ENCODE measurements at places on chromosomes 12 and 14. TPM values are rescaled to one million over a fixed set of nuclear protein-coding genes. Genes with fewer than 3 reads are reported as not detected.

STRN3 gene
- 7.6 TPM for polyA plus RNA-seq

DNA sequence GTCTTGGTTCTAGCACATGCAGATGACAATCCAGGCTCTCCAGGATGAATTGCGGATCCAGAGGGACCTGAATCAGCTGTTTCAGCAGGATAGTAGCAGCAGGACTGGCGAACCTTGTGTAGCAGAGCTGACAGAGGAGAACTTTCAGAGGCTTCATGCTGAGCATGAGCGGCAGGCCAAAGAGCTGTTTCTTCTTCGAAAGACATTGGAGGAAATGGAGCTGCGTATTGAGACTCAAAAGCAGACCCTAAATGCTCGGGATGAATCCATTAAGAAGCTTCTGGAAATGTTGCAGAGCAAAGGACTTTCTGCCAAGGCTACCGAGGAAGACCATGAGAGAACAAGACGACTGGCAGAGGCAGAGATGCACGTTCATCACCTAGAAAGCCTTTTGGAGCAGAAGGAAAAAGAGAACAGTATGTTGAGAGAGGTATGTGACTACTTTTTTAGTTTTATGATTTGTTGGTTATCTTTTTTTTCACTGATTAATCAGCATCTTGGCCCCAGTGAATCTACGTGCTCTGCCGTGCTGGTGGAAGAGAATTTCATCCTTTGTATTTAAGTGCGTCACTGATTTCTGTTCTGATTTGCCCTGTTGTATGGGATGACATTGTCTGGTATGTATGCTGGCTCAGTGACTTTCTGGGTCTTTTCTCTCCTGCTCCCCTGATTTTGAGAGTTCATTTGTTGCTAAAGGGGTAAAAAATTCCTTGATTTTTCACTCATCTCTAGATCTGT lies 92.3 kb downstream of the ERC1 start:
- no peak overlapping the region for H3K4me3 ChIP-seq
- no peaks in the 10 kb centered on the region for H3K27me3 ChIP-seq
- no peak overlapping the region for H3K27ac ChIP-seq
- peaks cover 12% of the 10 kb centered on the region for H3K4me1 ChIP-seq
- H3K36me3 ChIP-seq: no peaks in the 10 kb centered on the region

DNA sequence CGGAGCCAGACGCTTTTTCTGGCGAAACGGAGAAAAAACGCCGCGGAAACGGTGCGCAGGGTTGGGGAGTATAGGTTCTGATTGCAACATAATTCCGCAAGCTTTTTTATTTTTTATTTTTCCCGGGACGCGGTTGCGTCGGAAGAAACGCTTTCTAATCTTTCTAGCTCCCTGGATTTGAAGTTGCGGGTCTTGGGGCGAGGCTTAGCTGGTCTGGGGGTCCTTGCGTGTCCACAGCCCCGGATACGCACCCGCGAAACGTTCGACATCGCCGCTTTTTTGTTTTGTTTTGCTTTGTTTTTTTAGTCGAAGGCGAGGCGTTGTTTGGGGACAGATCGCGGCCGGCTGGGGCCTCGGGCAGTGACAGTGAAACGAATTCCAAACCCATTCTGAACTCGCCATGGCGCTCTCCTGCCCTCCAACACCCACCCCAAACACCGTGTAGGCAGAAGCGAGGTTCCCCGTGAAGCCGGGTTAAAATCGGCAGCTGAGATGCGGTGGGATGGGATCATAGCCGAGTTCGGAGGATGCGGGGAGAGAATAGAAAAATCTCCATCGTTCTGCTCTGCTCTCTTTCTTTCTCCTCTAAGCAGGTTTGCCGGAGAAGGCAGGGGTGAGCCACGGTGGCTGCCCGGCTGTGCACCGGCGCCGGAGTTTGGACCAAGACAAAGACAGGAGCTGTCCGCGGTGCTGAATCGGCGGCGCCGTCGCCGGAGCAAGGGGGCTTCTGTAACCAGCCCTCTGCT lies 8.1 kb upstream of the LHX5 start:
- H3K36me3 ChIP-seq: no peaks in the 10 kb centered on the region
- no peak overlapping the region for H3K27ac ChIP-seq
- H3K4me3 ChIP-seq: no peak overlapping the region

GRCh38 chr14:74616996-74617700 lies 5.1 kb upstream of the LTBP2 start:
- H3K36me3 ChIP-seq: no peaks in the 10 kb centered on the region
- H3K27ac ChIP-seq: peak overlapping the region; percentile 88
- H3K27me3 ChIP-seq: peaks cover 3% of the 10 kb centered on the region
- no peak overlapping the region for H3K4me3 ChIP-seq
- DNase-seq: peak; percentile 79

GRCh38 chr14:23028799-23029198 lies 5.9 kb downstream of the PSMB5 start:
- H3K36me3 ChIP-seq: peaks cover 97% of the 10 kb centered on the region
- H3K4me1 ChIP-seq: peaks cover 43% of the 10 kb centered on the region
- H3K4me3 ChIP-seq: no peak overlapping the region
- no peaks in the 10 kb centered on the region for H3K27me3 ChIP-seq

DNA sequence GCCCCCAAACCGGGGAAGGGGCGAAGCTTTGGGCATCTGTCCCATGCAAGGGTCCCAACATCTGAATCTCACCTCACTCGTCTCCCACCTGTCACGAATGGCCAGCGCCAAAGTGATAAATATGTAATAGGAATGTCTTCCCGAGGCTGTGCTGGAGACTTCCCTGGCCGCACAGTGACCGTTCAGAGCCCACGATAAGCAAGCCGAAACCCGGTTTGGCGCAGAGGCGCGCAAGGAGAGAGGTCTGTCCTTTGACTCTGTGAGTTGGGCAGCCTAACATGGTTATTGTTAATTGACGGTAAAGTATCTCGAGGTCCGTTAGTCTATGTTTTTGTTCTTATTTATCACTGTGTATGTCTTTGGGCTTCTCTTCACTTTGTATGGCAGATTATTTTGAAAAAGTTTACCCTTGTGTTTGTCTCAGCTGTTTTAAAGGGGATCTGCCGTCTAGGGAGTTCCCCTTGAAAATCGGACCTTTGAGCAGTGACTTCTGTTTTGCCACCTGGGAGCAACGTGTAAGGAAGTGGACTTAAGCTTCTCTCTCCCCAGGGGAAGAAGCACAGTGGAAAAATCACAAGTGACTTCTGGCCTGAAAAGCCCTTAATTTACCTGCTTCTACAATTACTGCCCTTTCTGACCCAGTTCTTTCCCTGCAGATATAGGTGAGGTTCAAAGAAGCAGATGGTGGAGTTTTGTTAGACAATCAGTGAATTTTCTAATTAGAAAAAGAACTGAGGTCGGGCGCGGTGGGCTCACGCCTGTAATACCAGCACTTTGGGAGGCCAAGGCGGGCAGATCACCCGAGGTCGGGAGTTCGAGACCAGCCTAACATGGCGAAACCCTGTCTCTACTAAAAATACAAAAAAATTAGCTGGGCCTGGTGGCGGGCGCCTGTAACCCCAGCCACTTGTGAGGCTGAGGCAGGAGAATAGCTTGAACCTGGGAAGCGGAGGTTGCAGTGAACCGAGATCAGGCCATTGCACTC lies 1.1 kb upstream of the TM9SF1 start:
- peaks cover 7% of the 10 kb centered on the region for H3K36me3 ChIP-seq
- H3K4me3 ChIP-seq: peak overlapping the region; percentile 78
- no peaks in the 10 kb centered on the region for H3K27me3 ChIP-seq

DNA sequence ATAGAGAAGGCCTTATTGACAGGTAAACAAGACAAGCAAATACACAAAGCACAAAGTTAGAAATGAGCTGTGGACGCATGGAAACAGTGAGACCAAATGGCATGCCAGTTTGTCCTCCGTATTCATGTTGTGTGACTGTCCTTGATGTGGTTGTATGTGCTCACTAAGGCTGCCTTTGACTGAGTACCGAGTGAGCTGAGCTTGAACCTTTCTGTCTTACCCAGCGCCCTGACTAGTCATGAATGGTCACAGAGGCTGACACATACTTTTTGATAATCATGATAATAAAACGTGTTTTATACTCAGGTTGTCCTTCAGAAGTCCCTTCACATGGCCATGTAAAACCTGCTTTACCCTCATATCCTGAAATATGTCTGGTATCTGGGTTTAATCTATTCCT lies 553 bp upstream of the CATSPERB start:
- H3K27ac ChIP-seq: no peak overlapping the region
- no peaks in the 10 kb centered on the region for H3K27me3 ChIP-seq
- no peaks in the 10 kb centered on the region for H3K4me1 ChIP-seq

GRCh38 chr14:82113710-82114109 lies 580.1 kb upstream of the SEL1L start:
- DNase-seq: no peak
- H3K4me1 ChIP-seq: no peaks in the 10 kb centered on the region
- no peaks in the 10 kb centered on the region for H3K36me3 ChIP-seq
- no peak overlapping the region for H3K27ac ChIP-seq
- no peak overlapping the region for H3K4me3 ChIP-seq
- no peaks in the 10 kb centered on the region for H3K27me3 ChIP-seq

GRCh38 chr12:91704446-91704845 lies 441.2 kb downstream of the BTG1 start:
- no peaks in the 10 kb centered on the region for H3K36me3 ChIP-seq
- no peaks in the 10 kb centered on the region for H3K27me3 ChIP-seq
- H3K4me1 ChIP-seq: no peaks in the 10 kb centered on the region
- no peak overlapping the region for H3K4me3 ChIP-seq
- no peak for DNase-seq
- no peak overlapping the region for H3K27ac ChIP-seq

- peak overlapping the region; percentile 96 for H3K27ac ChIP-seq
- no peaks in the 10 kb centered on the region for H3K27me3 ChIP-seq
- H3K4me3 ChIP-seq: peak overlapping the region; percentile 98
- peaks cover 30% of the 10 kb centered on the region for H3K4me1 ChIP-seq
- DNase-seq: no peak
- H3K36me3 ChIP-seq: no peaks in the 10 kb centered on the region
Observed at GRCh38 chr12:64609536-64610078, 688 bp upstream of the RASSF3 start.

CNTN1 gene
- 1.4 TPM for polyA plus RNA-seq

SAMD15 gene
- polyA plus RNA-seq: not detected

EIF2S3B gene
- 0.33 TPM for polyA plus RNA-seq

- H3K36me3 ChIP-seq: no peaks in the 10 kb centered on the region
- no peaks in the 10 kb centered on the region for H3K27me3 ChIP-seq
- DNase-seq: no peak
- H3K4me3 ChIP-seq: no peak overlapping the region
- H3K4me1 ChIP-seq: no peaks in the 10 kb centered on the region
Observed at GRCh38 chr14:88960496-88960895, 136.0 kb downstream of the TTC8 start.

CACNA2D4 gene
- 4.9 TPM for polyA plus RNA-seq

DNA sequence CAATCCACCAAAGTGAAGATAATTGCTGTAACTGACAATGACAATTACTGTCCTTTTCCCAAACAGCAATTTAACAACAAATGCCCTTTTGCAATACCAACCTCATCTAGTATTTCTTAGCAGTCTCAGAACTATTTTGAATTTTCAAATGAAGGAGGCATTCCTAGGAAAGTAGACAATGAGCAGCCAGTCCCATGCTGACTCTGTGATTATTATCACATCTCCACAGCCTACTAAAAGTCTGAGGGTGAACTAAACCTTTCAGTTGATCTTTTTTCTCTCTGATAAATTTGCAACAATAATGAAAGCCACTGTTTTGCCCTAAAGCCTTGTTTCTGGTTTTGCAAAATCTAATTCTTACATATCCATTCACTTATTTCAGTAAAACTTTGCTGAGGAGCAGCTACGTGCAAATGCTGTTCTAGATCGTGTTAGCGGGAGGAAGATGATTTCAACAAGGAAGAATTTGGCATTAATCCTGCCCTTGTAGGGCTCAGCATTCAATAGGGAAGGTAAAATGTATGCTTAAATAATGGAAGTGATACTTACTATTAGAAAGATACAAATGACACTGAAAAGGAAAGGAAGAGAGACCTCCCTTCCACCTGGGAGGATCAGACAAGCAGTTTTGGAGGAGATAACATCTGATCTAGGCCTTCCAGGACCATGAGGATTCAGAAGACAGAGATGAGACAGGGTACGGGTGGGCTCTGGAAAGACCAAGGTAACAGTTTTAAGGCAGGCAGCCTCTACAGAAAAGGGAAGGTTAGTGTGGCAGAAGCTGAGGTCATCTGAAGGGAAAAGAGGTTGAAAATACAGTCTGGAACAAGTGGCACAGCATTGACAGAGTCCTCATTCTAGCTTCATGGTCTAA lies 47.4 kb downstream of the SLC38A1 start:
- DNase-seq: no peak
- peak overlapping the region; percentile 85 for H3K27ac ChIP-seq
- H3K36me3 ChIP-seq: no peaks in the 10 kb centered on the region
- H3K4me3 ChIP-seq: no peak overlapping the region
- H3K4me1 ChIP-seq: peaks cover 76% of the 10 kb centered on the region

HNF1A gene
- polyA plus RNA-seq: not detected

GRCh38 chr12:67422081-67422480 lies 152.9 kb downstream of the CAND1 start:
- H3K36me3 ChIP-seq: no peaks in the 10 kb centered on the region
- no peaks in the 10 kb centered on the region for H3K27me3 ChIP-seq
- H3K4me1 ChIP-seq: no peaks in the 10 kb centered on the region
- H3K4me3 ChIP-seq: no peak overlapping the region
- H3K27ac ChIP-seq: no peak overlapping the region

DNA sequence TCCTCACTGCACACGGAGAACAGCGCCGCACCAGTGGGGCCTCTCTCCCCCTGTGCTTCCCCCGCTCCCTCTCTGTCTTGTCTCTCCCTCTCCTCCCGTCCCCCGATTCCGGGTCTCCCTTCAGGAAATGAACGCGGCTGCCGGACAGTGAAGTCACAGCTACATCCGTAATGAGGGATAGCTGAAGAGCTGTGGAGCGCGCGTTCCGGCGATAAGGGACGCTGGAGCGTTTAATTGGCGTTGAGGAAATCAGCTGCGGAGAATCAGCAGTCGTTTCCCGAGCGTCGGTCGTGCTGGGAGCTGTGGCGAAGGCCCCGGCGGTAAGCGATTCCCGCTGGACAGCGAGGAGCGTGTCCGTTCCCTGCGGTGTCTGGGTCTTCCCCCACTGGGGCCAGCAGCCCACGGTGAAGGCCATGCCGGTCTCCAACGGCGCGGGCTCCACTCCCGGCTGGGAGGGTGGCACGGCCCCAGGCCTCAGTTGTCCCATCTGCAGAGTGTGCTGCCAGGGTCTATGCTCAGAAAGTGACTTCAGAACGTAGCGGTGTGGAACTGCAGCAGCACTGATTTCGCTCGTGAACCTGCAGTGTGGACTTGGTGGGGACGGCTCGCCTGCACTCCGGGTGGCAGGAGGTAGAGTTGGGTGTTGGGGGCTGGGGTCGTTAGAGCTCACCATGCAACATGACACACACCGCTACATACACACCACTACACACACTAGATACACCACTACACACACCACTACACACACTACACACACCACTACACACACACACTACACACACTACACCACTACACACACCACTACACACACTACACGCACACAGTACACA lies 10.9 kb downstream of the NOC4L start:
- H3K27me3 ChIP-seq: no peaks in the 10 kb centered on the region
- no peak overlapping the region for H3K4me3 ChIP-seq
- peak; percentile 76 for DNase-seq
- peaks cover 9% of the 10 kb centered on the region for H3K4me1 ChIP-seq
- H3K27ac ChIP-seq: no peak overlapping the region
- peaks cover 18% of the 10 kb centered on the region for H3K36me3 ChIP-seq

ARMH4 gene
- 0.16 TPM for polyA plus RNA-seq

SMCO2 gene
- polyA plus RNA-seq: 0.06 TPM

Measured in spleen (tissue), 13 donors.